ENCODE measurements at places on chromosomes 4 and X.

GRCh38 chr4:136036744-136037143, 1495.5 kb downstream of the PCDH18 start:
- DNase-seq, result no peak

DNA sequence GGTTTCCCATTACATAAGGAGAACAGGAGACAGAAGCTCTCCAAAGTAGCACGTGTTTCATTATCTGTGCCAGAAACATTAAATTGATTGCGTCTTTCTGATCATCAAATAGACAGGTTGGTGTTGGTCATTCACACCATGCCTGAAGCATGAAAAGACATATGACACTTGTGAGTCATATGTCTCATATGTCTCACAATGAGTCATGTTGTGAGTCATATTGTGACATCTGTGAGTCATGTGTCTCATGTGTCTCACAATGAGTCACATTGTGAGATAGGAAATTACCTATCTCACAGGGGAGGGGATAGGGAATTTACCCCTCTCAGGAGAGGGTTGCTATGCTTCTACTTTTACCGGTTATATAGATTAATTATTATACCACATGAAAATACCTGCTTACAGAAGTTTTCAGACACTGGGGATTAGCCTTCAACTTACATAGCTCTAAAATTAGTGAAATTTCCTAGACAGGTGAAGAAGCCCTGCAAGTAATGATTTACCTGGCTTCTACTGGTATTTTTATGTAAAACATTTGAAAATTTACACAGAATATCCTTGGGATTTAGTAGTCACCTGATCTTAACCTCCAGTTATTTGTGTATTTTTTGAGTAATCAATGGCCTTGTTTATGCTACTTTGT, 80.8 kb downstream of the NPFFR2 start:
- DNase-seq, result no peak

DNA sequence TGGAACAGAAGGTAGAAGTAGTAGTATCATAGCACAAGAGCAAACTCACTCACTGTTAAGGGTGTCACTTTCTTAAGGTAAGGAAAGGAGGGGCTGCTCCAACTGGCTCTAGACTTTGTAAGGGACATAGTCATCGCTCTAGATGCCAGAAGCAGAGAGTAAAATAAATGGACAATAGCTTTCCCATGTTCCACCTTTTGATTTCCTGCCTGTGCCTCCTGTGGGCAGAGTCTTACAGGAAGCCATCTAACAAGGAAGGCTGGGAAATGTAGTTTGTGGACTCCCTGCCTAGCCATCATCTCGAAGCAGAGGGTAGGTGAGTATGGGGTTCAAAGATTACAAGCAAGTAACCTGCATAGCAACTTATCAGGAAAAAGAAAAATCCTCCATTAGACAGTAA, 1.7 kb upstream of the METTL14 start:
- no peak for DNase-seq

- no peak for DNase-seq
Observed at GRCh38 chrX:139832718-139833309, 100.0 kb downstream of the ATP11C start.

DNA sequence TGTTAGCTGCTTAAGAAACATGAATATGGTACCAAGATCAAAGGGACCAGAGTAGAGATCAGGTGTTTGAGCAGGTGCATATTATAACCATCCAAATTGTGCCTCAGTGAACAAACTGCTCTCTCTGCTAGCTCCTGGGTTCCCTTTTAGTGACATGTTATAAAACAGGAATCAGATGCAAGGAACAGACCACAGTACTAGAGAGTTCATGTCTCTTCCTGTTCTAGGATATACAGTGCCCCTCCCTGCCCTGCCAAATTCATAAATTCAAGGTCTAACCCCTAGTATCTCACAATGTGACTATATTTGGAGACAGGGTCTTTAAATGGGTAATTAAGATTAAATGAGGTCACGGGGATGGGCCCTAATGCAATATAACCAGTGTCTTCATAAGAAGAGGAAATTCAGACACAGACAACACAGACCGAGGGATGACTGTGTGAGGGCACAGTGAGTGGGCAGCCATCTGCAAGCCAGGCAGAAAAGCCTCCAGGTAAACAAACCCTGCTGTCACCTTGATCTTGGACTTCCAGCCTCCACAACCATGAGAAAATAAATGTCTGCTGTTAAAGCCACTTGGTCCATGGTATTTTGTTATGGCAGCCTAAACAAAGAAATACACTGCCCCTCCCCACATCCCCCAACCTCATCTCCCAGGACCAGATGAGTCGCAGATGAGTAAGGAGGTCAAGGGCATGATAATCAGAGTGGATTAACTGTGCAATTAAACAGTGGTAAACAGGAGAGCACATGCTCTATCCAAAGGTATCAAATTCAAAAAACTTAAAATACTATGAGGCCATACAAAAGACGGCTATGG, 82.5 kb downstream of the RBM47 start:
- DNase-seq, result no peak

DNA sequence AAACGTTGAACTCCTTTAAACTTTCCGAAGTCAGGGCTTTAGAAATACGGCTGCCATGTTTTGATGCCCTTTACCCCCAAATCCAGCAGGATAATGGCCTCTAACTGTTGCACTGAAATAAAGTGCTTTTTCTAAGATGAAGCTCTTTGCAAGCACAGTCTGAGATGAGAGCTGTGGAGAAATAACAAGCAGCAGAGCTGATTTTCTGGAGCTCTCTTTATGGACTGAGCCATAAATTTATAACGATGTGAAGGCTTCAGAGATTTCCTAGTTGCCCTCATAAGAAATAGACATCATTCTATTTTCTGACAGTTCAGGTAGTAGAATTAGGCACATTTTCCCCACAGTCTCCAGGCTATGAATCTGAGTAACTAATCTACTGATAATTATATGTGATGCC, 567.3 kb downstream of the PDHA2 start:
- DNase-seq, result no peak

- DNase-seq, result no peak
Observed at GRCh38 chr4:154124539-154125255, 335.8 kb upstream of the SFRP2 start.

GRCh38 chr4:138770818-138771217, 244.8 kb upstream of the NOCT start:
- no peak for DNase-seq

DNA sequence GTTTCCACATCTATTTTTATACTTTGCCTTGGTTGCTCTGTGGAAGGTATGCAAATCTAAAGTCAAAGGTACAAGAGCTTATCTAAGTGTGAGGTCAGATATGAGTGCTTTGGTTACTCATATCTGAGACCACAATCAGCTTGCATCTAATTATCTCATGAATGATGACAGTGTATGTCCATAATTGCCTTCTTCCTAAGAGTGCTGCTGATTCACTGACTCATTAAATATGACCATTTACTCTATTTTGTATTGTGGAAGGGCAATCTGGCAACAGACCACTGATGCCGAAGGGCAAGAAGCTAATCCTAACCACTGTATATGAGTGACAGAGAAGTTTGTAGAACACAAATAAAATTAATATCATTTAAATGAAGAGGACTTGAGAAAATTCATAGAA, 1190.2 kb upstream of the AGA start:
- DNase-seq, result no peak

DNA sequence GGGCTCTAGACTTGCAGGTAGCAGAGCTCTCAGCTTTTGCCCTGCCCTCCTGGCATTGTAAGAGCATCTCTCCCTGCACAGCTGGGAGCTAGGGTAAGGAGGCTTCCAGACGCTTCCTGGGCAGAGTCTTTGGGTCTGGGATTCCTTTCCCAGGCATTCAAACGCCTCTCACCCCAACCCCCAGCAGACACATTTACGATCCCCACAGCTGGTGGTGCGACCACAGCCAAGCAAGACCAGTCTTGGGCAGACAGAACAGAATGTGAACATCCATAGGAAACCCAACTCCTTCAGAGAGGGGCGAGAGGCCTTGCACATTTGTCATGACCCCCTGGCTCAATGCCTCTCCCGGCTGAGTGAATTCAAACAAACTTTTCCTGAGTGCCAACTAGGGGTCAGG, 38.1 kb upstream of the CD99L2 start:
- no peak for DNase-seq

- no peak for DNase-seq
Observed at GRCh38 chr4:165709516-165709915, 163.5 kb upstream of the TLL1 start.

GRCh38 chrX:108699368-108699767, 37.0 kb downstream of the IRS4 start:
- no peak for DNase-seq

GRCh38 chr4:170047771-170048354, 21.7 kb upstream of the MFAP3L start:
- no peak for DNase-seq

- DNase-seq, result no peak
Observed at GRCh38 chr4:80196922-80197573, at the start of gene PRDM8. PRDM8 (plus strand) TSS chr4:80197503; CDS start chr4:80200081, 2,578 bp downstream.

- DNase-seq, result peak; percentile 36
Observed at GRCh38 chr4:163495900-163496299, 1.4 kb downstream of the TMA16 start.

GRCh38 chrX:118179718-118180117, 63.1 kb upstream of the KLHL13 start:
- DNase-seq, result no peak

DNA sequence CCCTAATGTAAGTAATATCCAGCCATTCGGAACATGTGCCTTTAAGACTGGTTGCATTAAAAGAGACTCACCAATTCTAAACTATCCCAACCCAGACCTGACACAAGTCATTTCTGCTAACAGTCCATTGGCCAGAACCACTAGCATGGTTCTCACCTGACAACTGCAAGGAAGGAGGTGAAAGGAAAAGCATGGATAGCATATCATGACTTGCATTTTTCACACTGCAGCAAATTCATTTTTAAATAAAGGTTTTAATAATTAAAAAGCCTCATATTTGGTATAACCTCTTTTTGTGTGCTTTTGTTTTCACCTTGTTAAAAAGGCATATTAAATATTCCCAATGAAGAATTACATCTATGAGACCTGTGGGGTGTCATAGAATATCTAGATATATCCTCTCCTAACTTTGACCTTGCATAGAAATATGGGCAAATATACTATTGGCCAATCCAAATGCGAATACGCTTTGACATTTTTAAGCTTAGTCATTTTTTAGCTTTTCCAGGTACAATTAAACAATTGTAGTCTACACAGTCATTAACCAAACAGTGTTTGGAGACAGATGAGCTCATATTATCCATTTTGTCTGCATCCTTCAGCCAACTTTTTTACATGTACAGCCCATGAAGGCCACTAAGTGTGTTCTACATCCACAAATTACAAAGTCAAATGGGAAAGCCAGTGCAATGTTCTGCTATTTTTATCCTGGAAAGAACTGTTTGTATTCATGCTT, 295.3 kb downstream of the PDGFC start:
- DNase-seq, result no peak

DNA sequence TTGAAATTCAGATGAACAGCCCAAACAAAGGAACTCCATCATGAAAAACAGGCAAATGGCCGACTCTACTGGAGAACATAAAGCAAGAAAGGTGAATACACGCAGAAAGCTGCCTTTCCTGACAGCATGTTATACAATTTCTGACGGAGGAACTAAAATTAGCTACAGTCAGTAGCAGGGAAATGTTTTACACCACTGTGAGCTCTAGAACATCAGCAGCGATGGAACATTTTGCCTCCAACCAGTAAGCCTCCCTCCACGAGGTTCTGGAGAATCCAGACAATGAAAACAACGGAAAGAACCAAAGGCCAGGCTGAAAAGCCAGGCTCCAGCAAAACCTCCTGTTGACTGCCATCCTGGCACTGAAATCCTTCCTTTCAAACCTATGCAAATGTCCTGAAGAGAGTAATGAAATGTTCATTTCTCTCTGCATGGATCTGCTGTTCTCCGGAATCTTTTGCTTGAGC, 78.9 kb downstream of the IRF2 start:
- no peak for DNase-seq

DNA sequence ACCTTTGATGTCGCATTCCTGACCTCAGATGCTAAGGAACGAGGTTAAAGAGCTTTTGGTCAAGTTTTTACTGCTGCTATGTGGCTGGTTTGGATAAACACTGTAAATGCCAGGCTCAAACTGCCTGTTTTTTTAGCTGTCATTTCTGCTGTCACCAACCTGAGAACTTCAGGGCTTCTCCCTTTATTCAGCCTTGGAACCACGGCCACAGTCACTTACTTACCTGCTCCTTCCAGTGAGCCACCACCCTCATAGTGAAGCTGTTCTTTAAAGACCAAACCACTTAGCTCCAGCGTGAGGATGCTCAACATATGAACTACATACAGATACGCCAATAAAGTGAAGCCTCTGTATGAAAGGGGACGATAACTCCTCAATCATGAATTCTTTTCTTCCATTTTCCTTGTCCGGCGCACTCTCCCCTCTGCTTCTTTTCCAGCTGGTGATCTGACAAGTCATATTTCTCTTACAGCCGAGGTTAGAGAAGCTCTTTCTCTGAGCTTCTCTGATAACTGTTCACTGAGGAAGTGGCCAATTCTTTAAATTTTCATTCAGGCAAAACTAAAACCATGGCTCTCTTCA, 152.8 kb upstream of the ANK2 start:
- DNase-seq, result no peak

DNA sequence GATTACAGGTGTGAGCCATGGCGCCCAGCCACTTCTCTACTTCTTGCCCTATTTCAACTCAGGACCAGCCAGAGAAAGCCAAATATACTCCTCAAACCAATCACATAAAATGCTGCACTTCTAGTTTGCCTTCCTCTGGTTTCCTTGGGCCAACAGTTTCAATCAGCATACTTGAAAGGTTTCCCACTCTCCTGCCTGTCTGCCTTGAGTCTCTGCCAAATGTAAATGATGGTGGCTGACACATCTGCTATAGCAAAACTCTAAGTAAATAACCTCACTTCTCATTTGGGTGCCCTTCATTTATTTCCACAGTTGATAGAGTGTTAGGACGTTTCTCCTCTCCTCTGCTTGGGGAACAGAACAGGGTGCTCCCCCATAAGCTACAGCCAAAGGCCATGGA, 36.4 kb upstream of the PPA2 start:
- no peak for DNase-seq

DNA sequence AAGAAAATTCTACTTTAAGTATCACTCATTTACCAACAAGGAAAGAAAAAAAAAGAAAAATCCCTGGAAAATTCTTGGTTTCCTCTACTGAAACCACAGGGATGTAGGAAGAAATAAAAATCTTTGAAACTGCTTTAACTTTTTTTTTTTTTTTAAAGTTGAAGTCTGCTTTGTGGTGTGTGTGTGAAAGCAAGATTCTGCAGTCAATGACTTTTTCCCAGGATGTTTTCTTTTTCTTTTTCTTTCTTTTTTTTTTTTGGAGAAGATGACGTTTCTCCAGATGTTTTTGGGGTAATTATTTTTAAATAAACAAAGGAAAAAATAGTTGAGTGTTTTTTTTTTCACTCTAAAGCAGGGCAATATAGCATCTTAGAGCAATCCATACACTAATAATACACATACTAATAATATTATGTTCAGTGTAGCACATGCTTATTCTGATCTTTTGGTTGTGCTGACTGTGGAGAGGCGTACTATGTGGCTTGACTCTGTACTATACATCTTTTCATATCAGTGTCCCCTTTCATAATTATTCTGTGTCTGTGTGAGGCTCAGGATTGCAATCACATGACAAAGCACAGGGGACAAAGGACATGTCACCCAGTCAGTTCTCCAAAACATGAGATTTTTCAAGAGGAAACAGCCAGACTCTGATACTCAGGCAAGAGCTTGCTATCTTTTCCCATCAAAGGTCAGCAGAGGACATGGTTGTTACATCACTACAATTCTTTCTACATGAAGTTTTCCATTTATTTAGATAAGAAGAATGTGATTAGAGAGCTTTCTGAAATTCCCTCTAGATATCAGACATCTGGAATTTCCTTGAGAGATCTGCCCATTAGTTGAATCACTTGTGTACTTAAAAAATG, 111.0 kb downstream of the PDE5A start:
- no peak for DNase-seq

GRCh38 chr4:123102897-123103471, 180.6 kb upstream of the NUDT6 start:
- no peak for DNase-seq

Measured in cerebellar nuclear complex (tissue), 1 donor.